Stimulated activated naive CD4-positive, alpha-beta T cell treated with Interleukin-2 at 50 U/mL for 16 hours (primary cell): ENCODE measurements at places on chromosomes 2 and 18.

DNA sequence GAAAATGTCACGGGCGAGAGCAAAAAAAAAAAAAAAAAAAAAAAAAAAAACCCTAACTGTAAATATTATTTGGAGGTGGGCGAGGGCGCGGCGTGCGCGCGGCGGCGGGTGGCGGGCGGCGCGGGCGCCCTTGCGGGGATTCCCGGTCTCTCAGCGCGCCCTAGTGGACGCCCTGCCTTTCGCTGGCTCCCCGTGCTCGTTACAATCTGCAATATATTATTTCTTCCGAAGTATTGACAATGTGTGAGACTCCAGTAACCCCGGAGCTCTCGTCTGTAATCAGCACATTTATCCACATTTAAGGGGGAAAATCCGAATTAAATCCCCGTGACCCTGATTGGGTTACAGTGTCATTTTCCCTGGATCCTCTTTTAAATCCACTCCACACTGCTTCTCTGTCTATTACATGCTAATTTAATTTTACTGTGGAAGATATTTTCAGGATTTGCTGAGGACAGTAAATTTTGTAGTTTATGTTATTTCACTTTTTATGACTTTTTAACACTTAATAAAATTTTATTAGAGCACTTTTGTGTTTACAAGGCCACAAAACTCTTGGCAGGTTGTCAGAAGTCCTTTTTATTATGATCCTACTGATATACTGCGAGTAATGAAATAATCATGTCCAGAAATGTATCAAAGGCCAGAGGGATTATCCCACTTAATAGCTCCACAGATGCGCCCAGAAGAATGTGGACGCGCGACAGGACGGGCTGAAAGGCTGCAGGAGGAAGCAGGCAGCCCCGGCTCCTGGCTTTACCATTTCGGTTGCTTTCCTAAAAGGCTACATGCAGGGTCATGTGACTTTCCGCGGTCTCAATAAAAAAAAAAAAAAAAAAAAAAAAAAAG, 369.1 kb downstream of the MTX2 start:
- DNase-seq = peak; percentile 45

DNA sequence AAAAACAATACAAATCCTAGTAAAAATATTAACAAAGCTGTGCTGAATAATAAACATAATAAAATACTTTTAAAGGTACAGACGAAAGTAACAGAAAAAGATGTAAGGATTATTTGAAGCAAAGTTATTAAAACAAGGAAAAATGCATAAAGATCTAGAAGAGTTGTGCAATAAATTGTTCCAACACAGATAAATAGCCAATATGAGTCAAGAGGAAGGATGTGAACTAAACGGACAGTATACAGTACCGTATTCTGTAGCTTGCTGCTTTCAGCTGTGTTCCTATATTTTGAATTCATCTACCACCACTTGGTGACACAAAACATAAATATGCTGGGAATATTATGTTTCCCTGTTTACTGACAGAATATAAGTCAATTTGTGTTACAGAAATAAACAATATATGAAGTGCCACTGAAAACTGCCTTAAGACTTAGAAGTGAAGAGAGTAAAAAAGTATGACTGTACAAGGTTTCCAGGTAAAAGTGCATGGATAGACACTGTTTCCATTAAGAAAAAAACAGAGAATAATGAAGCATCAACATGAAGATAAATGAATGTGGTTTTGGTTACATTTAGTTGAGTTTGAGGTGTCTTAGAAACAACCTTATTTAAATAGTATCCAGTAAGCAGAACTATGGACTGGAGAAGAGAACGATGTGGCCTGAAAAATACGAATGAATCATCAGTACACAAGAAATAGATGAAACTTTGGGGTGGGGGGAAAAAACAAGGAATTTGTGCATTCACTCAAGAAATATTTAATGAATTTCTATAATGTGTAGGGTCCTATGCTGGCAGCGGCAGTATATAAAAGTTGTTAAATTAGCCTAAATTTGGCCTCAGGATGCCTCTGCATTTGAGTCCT, 13.1 kb downstream of the PPP3R1 start:
- no peak for DNase-seq

DNA sequence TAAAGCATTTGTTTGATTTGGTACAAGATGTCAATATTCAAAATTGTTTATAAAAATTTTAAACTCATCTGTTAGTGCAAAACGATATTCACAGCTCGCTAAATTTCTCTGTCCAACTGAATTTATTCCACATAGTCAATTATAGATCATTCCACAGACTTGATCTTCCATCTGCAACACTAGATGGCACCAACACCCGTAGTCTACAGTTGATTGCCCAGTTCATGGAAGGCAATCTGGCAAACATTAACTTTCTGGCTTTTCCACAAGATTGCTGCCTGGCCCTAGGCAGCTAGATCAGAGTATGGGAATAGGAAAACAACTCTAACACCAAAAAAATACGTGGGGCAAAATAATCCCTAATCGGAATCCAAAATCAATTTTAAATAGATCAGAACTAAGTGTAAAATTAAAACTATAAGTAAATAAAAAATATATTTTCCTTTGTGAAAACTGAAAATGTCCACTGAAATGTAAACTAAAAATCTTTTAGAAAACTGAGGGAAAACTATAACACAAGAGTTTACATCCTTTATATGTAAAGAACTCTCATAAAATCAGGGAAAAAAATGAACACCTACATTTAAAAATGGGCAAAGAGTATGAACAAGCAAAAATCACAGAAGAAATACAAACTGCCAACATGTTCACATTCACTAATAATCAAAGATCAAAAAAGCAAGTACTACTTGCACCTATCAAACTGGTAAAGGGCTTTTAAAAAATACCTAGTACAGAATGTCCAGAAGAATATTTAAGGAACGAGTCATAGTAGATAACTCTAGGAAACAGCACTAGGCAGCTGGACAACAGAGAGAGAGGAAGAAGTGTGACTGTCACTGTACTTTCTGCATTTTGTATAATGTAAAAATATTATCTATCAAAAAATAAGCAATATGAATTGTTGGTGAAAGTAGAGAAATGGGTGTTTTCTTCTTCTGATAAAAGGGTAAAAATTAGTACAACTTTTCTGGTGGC, 35.0 kb downstream of the RTN4 start:
- peak; percentile 9 for DNase-seq

GRCh38 chr2:105928086-105928485, 183.4 kb downstream of the NCK2 start:
- DNase-seq = no peak

DNA sequence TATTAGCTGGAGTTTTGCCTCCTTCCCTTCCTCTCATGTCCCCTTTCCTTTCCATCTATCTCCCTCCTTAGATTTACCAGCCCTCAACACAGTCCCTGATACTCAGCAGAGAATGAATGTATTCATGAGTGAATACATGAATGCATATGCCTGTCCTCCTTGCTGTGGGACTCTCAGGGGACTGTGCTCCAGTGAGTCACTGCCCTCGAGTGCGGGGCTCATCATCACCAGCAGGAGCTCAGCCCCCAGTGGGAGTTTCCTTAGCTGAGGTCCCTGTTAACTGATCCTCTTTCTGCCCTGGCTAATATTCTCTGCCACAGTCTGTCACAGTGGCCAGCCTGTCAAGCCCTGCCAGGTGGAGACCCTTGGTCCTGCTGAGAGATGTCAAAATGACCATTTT, 104.9 kb upstream of the LHCGR start:
- no peak for DNase-seq

- no peak for DNase-seq
Observed at GRCh38 chr18:45448871-45449270, 166.4 kb upstream of the SLC14A2 start.

- DNase-seq = no peak
Observed at GRCh38 chr2:38098421-38099098, 22.6 kb upstream of the CYP1B1 start.

DNA sequence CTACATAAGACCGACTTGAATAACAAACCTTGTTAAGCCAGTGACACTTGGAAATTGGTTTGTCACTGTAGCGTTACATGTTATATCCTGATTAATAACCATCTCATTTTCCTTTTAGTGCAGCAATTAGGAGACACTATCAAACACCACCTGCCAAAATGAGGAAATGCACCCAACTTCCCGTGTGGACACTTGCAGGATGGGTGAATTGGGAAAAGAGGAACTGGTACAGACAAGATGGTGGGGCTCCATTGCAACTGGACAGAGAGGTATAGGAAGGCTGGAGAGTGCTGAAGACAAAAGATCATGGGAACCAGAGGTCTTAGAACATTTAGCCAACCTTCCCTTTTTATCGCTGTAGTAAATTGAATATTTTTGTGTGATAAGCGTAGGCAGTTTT, 816.3 kb upstream of the HS6ST1 start:
- DNase-seq = no peak

GRCh38 chr2:203782262-203782976, 76.0 kb downstream of the CD28 start:
- peak; percentile 74 for DNase-seq

GRCh38 chr2:173221937-173222594, 132.6 kb upstream of the CDCA7 start:
- DNase-seq = no peak

DNA sequence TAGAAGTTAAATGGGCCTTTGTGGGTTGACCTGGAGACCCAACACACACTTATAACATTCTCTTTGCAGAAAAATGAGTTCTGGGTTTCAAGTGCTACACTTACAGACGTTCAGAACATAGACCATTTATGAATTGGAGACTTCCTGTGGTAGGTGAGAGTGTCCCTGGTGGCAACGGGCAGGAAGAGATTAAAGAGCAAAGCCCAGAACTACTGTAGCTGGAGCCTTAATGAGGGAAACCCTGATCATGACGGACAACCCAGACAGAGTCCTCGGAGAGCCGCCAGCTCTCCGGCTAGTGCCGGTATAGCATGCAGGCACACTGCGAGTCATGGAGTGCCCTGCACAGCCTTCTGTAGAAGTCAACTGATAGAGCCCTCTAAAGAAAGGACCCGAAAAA, 44.5 kb upstream of the RMDN2 start:
- no peak for DNase-seq

DNA sequence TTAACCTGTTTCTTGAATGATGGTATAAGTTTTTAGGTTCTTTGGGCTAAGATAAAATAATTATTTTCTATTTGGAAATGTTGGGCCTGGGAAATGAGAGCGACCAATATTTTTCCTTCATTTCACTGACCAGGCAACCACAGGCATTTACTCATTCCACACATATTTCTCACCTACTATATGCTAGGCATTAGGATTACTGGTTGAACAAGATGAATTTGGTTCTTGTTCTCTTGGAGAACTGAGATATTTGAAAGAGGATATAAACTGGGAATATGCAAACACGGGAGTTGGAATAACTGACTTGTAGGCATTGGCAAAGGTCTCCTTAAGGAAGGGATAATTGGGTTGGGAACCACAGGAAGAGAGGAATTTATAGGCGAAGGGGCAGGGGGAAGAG, 3.9 kb upstream of the MYL1 start:
- DNase-seq = no peak

DNA sequence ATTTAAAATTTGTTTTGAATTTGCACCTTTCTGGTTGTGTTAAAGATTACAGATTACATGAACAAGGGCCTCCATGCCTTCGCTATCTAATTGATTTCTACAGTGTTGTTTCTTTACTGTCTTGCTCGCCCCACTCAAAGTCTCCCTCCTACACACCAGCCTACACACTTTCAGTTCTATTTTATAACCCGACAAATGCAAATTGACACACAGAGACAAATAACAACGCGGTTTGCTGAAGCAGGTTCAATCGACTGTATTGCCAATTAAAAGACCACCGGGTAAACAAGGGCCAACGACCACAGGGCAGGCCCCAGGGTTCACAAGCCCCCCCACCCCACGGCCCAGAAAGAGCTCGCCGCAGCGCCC, 869 bp downstream of the STARD7 start:
- no peak for DNase-seq

DNA sequence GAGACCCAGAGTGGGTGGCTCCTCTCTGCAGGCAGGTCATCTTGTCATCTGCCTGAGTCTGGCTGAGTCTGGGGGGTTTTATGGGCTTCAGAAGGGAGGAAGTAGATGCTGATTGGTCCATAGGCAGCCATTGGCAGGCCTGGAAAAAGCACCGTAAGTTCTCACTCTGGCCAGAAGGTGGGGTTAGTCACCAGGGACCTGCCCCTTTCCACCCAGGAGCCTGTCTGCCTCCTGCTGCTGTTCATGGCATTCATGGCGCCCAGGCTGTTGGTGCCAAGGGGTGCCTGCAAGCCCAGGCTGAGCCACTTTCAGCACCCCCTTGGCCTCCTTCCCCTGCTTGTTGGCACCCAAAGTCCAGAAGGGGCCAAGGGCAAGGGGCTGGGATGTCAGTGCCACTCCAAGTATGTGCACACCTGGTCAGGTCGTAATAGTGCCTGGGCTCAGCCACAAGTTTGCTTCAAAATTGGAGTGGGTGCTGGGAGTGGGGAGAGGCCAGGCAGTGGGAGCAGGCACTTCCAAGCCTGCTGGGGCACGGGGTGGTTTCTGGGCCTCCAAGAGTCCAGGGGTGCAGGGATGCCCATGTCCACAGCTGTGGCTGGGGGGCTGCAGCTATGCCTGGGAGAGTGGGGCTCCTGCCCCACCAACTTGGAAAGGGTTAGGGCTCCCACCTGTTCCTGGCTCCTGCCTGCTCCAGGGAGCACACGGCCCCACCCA, 178.1 kb downstream of the FAM210A start:
- DNase-seq = no peak

GRCh38 chr2:98637401-98638147, 29.2 kb downstream of the UNC50 start:
- peak; percentile 36 for DNase-seq

DNA sequence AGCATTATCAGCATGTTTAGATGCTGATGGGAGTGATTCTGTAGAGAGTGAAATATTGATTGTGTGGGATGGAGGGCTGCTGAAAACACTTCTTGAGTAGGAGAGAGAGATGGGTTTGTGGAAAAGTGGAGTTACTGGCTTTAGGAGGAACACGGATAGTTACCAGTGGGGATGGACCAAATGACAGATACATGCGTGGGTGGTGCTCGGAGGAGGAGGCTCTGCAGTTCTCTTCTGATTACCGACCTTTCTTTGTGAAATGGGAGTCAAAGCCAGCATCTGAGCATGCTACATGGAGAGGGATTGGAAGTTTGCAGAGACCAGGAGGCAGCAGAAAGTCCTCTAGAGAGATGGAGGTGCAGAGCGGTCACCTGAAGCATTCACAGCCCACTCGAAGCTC, 26.3 kb downstream of the RNF144A start:
- no peak for DNase-seq

DNA sequence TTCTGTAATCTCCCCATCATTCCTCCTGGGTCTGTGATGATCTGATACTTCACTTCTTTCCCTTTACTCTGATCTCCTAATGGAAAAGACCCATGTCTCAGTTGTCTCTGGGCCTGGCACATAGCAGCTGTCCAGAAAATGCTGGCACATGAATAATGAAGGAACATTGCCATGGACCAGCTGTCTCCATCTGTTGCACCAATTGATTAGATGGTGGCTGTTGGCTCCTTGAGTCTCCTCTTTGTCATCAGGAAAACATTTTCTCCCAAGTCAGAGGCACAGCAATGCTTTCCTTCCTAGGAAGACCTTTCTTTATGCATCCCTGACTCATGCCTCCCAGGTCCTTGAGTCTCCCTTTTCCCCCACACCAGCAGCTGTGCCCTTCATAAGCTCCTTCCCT, 286.2 kb upstream of the CXCR4 start:
- DNase-seq = no peak
